Motor neuron (in vitro differentiated cells): ENCODE measurements at places on chromosomes 1 and 21.
A peak's percentile ranks its signal among the peaks of the same experiment; 100 is the strongest.

- no peak for ATAC-seq
Observed at GRCh38 chr1:222285526-222285925, 262.4 kb downstream of the HHIPL2 start.

DNA sequence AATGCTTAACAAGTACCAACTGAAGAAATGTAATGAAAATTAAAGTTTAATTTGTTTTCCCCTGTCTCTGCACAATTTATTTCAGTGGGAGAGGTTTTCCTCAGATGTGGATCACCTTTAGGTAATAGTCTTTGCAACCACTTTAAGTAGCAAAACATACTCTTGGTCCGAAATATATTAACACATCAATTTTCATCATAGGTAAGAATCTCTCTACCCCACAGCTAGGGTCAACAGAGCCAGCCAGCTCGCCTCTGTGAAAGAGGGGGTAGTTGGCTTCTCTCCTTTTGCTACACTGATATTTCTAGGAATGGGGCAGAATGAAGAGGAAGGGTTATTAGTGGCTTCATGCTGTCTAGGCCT lies 24.8 kb upstream of the MCL1 start:
- no peak for ATAC-seq

GRCh38 chr1:55774446-55774845 lies 559.3 kb upstream of the USP24 start:
- ATAC-seq, result no peak

DNA sequence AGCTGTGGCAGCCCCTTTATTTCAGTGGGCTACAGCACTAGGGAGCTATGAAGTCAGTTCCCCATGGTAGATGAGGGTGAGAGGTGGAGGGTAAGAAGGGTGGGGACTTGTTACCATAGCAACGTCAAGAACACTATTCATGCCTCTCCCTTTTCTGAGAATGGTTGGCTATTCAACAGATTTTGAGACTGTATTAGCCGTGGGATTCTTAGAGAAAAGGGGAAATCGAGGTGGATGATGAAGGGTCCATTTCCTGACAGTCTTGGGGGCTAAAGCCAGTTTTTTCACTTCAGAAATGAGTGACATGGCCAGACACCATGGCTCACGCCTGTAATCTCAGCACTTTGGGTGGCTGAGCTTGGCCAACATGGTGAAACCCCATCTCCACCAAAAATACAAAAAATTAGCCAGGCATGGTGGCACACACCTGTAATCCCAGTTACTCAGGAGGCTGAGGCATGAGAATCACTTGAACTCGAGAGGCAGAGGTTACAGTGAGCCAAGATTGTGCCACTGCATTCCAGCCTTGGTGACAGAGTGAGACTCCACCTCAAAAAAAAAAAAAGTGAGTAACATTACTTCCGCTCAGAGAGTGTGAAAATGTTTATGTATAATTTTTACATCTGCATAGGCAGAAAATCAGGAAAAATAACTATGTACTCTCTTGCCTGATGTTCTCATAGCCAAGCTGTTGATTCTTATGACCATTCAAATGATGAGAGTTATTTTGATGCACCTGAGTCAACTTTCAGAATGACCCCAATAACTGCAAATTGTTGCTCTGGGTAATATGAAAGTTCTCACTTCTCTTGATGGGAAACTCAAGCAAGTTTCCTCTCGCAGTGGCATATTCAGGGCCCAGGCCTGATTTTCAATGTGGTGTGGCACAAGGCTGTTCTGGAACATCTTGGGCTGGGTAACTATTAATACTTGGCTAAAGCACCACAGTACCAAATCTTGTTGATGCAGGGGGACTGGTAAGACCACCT lies 23.2 kb upstream of the RGSL1 start:
- ATAC-seq, result no peak

DNA sequence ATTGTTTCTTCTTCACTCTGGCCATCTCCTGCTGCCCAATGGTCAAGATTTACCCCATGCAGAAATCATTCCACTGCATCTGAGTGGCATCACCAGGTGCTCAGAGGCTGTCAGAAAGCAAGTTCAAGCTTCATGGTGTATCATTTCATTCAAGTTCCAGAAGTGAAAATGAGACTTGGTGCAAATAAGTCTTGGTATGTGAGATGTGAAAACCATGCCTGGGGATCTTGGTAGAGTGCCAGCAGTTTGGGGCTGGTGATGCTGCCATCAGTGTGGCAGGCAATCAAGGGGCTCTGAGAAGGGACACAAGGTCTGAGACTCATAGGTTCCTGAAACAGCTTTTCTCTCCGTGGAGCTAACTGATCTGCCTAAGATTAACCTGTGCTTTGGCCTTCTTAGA lies 52.0 kb downstream of the CD2 start:
- no peak for ATAC-seq

GRCh38 chr21:30942192-30942591 lies 60.8 kb upstream of the KRTAP11-1 start:
- ATAC-seq, result no peak

DNA sequence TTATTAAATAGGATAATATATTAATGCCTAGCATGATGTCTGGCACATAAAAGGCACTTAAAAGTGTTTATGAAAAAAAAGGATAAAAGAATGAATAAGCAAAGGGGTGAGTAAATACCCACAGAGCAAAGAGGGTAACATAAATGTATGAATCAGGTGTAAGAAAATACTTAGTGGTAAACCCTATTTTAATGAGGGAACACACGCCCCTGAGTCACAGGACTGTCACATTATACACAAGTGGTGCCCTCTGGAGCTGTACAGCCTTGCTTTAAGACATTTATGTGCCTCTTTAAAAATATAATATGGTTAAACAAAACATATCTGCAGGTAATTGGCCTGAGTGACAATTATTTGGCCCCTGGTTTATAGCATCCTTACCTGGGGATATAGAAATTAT lies 78.1 kb upstream of the PTBP2 start:
- ATAC-seq, result no peak

DNA sequence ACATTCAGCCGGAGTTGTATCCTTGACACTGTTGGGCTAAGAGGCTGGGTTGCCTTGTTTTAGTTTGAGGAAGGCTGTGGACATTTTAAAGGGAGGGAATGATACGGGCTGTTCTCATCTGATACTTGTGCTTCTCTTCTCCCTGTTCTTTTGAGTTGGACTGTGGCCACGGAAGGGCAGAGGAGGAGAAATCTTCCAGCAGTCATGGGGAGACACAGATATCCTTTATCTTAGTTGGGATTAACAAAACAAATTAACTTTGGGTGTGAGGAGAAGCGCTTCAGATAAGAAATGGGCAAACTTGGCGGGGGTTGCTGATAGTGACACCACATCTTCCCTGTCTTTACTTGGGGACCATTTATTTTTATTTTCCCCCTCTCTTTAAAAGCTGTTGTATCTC lies 138.8 kb downstream of the ROR1 start:
- no peak for ATAC-seq

DNA sequence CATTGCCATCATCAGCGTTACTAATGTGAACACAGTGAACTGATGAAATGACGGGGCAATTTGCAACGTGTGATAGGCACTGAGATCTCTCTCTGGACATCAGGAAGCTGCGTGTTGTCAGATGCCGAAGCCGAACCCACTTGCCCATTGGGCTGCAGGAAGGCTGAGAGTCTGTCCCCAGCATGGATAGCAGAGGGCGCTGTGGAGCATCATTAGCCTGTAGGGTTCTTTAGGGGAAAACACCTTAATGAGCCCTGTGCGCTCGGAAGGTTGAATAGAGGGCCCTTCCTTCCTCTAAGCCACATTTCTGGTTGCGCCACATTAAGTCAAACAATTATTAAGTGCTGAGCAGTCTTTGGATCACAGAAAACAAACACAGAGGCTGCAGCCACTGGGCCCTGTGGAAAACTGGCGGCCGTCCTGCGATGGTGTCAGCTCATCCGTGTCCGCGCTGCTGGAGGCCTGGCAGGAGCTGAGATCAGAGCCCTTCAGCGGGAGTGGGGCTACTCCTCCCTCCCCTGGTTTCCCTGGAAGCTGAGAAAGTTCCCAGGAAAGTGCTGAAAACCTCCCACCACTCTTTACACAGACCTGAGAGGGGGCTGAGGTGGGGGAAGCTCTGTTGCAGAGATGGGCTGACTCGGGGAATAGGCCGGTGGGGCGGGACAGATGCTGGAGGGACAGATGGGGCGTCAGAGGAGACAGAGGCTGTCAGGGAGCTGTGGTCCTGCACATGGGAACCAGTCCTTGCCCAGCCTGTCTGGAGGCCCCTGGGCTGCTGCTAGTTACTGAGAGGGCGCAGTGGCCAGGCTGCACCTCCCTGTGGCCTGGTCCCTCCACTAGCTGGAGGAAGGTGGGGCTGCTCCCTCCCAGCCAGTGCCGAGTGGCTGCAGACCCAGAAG lies 12.7 kb downstream of the TFF2 start:
- peak; percentile 87 for ATAC-seq

GRCh38 chr1:226603022-226603857 lies 54.7 kb downstream of the STUM start:
- no peak for ATAC-seq

DNA sequence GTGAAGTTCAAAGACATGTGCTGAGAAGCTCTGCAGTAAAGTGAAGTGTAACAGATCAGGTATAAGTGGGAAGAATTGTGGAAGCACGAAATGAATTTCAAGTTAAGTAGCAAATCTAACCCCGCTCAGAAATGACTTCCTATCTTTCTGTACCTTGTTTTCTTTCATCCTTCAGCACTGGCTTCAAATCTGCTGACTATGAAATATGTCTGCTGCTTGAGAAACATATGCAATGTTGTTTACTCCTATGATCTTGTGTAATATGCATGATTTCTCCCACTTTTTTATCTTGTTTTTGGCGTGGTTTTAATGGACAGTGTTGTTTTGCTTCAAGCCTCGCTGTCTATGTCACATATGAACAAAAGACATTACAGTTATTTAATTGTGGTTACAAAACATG lies 545.3 kb upstream of the NCAM2 start:
- no peak for ATAC-seq

GRCh38 chr1:110561596-110561995 lies 42.6 kb upstream of the KCNA10 start:
- no peak for ATAC-seq

DNA sequence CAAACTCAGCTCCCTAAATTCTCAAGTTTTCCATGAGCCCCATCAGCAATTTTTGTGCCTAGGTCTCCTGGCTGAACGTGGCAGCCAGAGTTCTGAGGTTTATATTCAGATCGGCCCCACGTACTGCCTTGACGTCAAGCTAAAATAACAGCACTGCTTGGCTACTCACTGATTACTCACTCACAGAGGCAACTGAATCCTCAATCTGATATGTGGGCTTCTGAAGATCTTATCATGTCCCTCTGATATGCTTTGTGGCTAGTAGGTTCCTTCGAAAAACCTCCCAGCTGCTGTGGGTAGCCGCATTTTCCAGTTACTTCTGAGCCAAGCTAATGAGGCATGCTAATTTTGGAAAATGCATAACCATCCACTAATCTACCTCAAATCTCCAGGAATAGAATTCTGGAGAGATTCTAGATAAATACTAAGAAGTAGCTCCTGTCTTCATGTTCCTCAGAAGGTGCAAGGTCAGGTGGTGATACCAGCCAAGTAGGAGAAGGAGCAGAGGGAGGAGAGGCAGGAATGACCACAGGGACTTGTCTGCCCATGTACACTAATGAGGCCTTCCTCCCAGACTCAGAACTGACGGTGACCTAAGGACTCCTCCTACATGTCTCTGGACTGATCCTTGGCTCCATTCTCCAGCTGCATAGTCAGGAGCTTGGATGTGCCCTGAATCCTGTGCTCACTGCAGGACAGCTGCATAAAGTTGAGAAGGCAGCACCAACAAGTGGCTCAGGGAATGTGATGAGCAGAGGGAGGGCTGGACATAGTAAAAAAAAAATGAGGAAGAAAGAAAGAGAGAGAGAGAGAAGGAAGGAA lies 263.7 kb downstream of the TNR start:
- no peak for ATAC-seq

GRCh38 chr1:96487971-96488370 lies 233.6 kb upstream of the PTBP2 start:
- no peak for ATAC-seq

- peak; percentile 88 for ATAC-seq
Observed at GRCh38 chr1:24199291-24199900, 12.3 kb upstream of the IFNLR1 start.

DNA sequence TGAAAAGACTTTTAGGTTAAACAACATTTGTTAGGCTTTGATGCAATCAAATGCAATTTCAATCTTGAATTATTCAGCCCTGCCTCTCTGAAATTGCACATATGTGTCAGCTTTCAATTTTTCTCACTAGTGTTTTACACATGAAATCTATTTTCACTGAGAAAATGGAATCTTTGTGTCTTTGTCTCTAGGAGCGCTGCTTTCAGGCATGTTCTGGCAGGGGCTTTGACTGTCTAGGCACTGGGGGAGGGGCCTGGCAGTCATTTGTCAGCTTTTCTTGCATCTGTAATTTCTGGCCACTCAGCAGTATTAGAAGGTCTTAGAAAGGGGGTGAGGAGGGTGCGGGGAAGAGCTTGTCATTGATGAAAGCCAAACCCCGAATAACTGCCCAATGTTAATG lies 264.4 kb downstream of the PTPRC start:
- peak; percentile 66 for ATAC-seq

GRCh38 chr1:50417507-50417906 lies 5.7 kb downstream of the DMRTA2 start:
- ATAC-seq, result no peak

GRCh38 chr1:39003281-39003680 lies 12.2 kb downstream of the AKIRIN1 start:
- ATAC-seq, result no peak

DNA sequence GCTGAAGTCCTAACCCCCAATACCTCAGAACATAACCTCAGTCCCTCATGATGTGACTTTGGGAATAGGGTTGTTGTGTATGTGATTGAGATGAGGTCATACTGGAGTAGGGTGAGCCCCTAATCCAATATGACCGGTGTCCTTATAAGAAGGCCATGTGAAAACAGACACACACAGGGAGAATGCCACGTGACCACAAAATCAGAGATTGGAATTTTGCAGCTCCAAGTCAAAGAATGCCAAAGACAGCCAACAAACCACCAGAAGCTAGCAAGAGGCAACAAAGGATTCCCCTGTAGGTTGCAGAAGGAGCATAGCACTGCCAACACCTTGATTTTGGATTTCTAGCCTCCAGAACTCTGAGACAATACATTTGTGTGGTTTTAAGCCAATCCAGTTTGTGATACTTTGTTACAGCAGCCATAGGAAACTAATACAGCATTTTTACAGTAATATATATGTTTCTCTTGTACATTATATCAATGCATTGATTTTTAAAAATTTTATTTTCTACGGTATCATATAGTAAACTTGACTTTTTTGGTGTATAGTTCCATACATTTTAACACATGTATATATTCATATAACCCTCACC lies 5.4 kb downstream of the ZSWIM5 start:
- ATAC-seq, result no peak
